ENCODE measurements at places on chromosomes 1 and 21.
A peak's percentile ranks its signal among the peaks of the same experiment; 100 is the strongest.

DNA sequence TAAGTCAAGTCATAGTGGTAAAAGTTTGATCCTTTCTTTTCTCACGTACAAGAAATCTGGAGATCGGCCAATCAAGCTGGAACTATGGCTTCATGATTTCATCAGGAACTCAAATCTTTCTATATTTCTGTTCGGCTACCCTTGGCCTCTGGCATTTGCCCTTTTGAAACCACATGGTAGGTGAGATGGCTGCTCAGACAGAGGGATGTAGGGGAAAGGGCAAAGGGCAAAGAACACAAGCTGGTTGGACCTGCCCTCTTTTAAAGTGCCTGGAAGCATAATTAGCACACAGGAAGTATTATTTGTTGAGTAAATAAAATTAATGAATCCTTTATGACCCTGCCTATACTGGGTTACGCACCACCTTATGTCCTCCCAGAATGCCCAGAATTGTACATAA is 11.5 kb upstream of the RGS1 start:
- no peak for DNase-seq

GRCh38 chr1:89863165-89863830 is 42.5 kb downstream of the LRRC8D start:
- no peak for DNase-seq

DNA sequence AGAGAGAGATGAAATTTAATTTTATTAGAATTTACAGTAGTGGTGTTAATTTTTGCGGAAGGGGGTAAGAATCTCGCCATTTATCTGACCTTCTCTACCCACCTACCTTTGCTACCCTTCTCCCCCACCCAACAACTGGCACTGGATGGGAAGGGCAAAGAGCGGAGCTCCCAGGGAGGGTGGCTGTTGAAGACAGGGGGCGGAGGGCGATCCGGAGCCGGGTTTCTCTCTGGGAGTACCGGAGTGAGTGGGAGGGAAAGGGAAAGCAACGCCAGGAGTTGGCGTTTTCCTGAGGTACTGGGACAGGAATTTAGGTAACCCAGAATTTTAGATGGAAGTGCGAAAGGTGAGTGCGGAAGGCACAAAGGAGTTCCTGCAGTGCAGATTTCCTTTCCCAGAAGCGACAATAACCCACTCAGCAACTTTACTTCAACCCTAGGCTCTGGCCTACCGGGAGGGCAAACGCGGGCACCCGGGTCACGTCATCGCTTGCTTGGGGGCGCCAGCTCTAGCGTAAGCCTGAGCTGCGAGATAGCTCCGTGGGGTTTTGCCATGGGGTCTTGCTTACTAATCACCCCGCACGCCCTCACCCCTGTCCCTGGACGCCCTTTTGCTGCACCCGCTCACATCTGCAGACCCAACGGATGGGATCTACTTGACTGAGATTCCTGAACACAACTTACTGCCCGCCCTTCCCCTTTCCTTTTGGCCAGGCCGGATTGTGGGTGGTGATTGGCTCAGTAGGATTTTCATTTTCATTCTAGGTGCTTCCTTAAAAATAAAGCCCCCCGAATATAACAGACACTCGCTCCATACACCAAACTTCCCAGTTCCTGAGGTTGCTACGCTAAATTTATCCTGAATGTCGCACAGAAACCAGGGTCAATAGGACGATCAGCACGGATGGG is 413.0 kb upstream of the ESRRG start:
- DNase-seq = no peak

GRCh38 chr1:171718216-171718615 is 23.6 kb downstream of the VAMP4 start:
- no peak for DNase-seq

- peak; percentile 95 for DNase-seq
Measured at GRCh38 chr1:109161858-109162606, 48.1 kb downstream of the ELAPOR1 start.

GRCh38 chr1:243287123-243287460 is 31.3 kb downstream of the SDCCAG8 start:
- peak; percentile 72 for DNase-seq

DNA sequence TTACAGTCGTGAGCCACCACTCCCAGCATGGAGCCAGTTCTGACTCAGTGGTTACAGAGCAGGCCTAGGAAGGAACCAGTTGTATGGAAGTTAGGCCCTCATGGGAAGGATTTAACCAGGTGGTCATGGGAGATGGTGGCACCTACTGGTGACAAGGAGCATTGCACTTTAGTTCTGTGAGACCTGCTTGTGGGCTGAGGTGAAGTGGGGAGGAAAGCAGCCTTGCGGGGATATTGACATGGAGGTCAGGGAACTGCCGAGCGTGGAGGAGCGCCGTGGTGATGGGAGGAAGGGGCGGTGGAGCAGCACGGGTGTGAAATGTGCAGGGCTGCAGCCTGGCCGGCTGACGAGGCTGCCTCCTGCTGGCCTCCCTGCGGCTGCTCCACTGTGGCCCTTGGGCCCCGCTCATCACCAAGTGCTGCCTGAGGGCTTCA is 100.4 kb downstream of the GALNT2 start:
- DNase-seq = peak; percentile 46

DNA sequence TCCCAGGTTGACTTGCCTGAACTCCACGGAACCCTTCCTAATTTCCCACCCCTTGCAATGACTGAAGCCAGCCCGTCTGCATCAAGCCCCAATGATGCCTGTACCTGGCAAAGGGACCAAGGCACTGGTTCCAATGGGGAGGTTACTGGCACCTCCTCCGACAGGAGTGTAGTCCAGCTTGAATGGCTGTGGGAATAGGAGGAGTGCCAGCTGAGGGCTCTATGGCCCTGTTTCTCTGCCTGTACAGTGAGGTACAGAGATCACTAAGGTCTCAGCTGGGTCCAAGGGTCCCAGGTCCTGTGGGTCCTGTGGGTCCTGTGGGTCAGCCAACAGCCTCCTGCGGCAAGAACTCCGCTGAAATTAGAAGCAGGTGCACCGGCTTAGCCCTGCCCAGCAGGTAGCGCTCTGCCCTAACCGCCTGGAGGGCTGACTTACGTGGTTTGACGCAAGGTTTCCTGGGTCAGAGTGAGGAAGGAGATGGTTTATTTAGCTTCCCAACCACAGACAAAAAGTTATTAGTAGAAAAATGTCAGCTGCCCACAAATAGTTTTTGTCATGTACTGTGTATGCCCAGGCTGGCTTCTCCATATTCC is 9.9 kb upstream of the SPRR4 start:
- DNase-seq = no peak

DNA sequence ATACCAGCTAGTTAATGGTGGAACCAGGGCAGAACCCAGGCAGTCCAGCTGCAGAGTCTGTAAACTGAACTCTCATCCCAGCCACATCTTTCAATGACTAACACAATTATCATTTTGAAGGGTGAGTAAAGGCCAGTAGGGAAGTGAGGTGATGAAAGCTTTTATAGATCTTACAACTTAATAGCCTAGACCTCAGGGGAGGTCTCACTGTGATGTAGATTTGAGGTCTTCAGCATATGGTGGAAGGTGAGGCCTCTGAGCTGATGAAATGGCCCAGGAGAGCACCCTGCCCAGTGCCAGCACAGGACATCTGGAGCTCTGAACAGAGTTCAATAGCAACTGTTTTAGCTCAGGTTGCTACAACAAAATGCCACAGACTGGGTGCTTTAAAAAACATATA is 44.8 kb upstream of the POU2F1 start:
- DNase-seq = no peak

GRCh38 chr1:157831968-157832626 is 9.5 kb downstream of the CD5L start:
- peak; percentile 15 for DNase-seq

Measured in suppressor macrophage treated with lipopolysaccharide for 4 hours (primary cell).